ENCODE measurements at places on chromosomes 6 and 20. TPM values are rescaled to one million over a fixed set of nuclear protein-coding genes. Genes with fewer than 3 reads are reported as not detected.

ZBTB9 gene
- 4.1 TPM for total RNA-seq

SRSF12 gene
- total RNA-seq, result 0.75 TPM

ENPP5 gene
- total RNA-seq, result 17.7 TPM

BANF2 gene
- not detected for total RNA-seq

MEI4 gene
- total RNA-seq, result 0.51 TPM

THBS2 gene
- 16.2 TPM for total RNA-seq

OR2J3 gene
- not detected for total RNA-seq

LRRC73 gene
- 0.90 TPM for total RNA-seq

SEC63 gene
- total RNA-seq, result 18.9 TPM

CRISP3 gene
- not detected for total RNA-seq

GRCh38 chr6:39309942-39310531, 4.2 kb downstream of the KCNK17 start:
- peak; percentile 76 for DNase-seq

GRCh38 chr6:113488061-113488460, 369.1 kb upstream of the MARCKS start:
- DNase-seq, result no peak

- no peak for DNase-seq
These were observed 20.8 kb downstream of the ULBP3 start for GRCh38 chr6:150048099-150048498.

- DNase-seq, result no peak
These were observed 229.1 kb downstream of the PLCB1 start for GRCh38 chr20:8361006-8361652.

GRCh38 chr6:40806256-40806864, 219.2 kb upstream of the LRFN2 start:
- DNase-seq, result no peak

- DNase-seq, result no peak
These were observed 261.2 kb downstream of the ADGB start for GRCh38 chr6:146859795-146860495.

DNA sequence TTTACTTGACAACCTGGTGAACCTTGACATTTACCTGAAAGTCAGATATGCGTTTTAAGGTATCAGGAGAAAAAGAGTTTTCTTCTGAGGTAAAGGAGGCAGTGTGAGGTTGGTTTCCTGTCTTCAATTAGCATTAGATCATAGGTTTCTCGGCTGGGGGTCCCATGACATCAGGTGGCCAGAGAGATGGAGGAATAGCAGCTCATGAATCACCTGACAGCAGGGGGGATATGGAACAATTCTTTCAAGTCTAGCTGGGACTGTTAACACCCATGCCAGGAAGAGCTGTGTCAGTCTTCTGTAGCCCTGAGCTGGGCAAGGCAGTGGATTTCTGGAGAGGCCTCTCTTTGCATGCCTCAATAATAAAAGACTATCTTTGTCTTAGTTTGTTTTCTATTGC, 108.0 kb upstream of the TMEM170B start:
- DNase-seq, result no peak

GRCh38 chr6:6820641-6821238, 232.2 kb downstream of the LY86 start:
- no peak for DNase-seq

- no peak for DNase-seq
These were observed 581.5 kb downstream of the MMUT start for GRCh38 chr6:48881551-48881950.

DNA sequence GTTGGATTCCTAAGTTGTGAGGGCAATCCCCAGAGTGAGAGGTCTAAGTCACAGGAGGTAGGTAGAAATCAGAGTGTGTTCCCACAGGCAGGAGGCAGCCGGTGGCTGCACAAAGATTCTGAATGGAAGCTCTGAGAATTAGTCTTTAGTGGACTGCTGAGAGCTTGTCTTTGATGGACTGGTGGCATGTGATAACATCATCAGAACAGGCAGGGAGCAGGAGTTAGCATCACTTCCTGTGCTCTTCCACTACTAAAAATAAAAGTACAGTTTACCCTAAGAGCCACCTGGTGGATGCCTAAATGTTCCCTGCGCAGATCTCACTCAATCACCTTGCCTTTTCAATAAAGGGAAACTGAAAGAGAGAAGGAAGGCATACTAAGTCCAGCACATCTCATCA, 294.6 kb upstream of the POU3F2 start:
- no peak for DNase-seq

DNA sequence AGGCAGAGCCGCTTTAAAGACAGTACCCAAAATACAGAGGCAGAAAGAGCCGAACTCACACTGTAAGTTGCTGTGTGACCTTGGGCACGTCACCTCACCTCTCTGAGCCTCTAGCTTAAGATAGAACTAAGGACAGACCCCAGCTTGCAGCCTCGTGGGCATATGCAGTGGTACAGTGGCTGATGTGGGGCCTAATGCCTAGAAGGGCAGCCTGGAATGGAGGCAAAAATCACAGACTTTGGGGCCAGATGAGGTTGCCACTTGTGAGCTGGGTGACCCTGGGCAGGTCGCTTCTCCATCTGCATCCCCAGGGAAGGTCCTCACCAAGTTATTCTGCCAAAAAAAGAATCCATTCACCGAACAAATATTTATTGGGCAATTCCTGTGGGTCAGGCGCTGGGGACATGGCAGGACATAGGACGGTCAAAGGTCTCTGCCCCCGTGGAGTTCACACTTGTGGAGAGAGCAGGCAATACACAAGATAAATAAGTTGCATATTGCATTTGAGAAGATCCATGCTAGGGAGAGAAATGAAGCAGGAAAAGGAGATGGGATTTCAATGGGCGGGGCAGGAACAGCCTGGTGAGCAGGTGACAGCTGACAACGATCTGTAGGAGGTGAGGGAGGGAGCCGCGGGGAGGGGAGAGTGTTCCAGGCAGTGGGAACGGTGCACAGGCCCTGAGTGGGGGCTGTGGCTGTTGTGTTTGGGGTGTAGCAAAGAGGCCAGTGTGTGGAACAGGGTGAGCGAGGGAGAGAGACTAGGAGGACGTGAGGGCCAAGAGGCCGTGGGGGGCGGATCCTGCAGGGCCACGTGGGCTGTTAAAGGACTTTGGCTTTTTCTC, 115.2 kb downstream of the CEBPB start:
- no peak for DNase-seq

DNA sequence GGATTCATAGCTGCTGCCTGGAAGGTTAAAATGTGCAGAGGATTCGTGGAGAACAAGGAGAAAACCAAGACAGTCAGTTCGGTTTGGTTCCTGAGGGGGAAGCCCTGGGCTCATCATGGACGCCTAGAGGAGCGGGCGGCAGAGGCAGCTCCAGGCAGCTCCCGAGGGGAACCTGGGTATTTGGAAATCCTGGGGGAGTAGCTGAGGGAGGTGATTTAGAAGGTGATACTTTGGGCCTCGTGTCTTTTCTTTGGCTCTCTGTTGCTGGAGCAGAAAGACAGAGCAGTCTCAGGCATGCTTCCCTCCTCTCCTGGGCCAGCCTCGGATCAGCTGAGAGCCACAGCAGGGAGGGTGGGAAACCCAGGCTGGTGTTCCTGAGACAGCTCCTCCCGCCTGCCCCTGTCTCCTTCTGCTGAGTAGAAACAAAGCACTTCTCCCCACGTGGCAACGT, 139.5 kb downstream of the DLL1 start:
- no peak for DNase-seq

DNA sequence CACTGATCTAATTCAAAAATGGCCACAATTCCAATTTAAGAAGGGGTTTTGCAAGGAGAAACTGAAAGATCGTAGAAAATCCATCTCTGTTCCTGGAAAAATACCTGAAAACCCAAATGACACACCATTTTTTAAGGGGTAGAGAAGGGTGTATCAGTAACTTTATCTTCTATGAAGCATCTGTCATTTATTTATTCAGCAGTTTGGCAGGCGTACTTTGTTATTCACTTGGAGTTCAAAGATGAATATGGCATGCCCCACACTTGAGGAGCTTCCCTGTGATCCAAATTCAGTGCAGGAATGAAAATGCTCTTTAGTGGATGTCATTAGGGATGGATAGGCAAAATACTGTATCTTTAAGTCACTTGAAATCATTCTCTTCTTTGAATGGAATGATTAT, 7.2 kb downstream of the HINT3 start:
- no peak for DNase-seq

GRCh38 chr6:31575335-31575901, at the start of gene TNF:
Gene TNF (plus strand): TSS chr6:31575565. CDS start chr6:31575742, 177 bp downstream.
- DNase-seq, result peak; percentile 69

DNA sequence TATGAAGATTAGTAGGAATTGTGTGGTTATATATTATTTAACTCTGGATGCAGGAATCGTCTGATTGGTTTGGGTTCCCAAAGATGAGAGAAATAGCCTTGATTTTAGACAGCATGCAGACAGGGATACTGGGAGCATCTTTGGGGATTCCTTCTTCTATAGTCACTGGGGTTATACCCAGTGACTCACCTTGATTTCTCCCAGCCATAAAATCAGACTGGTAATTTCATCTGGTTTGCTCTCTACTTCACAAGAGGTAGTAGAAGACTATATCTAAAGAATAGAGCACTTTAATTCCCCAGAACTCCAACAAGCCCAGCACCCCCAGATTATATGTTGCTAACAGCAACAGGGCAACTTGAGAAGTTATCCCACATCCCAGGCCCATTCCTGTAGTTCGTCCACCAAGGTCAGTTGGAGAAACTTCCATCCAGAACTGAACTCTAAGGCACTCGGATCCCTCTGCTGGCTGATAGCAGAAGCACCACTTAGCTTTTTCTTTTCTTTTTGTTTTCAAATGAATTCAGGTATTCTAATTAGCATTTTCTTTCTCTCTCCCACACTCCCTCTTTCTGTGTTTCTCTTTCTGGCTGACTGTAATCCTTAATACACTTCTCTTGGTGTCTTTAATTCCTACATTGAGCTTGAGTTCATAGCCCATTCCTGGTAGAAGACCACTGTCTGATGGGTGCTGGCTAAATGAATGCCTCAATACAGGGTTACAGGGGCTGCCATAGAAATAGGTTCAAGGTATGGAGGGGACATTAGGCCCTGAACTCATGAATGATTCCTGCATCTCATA, 20.4 kb upstream of the EFHC1 start:
- no peak for DNase-seq

DNA sequence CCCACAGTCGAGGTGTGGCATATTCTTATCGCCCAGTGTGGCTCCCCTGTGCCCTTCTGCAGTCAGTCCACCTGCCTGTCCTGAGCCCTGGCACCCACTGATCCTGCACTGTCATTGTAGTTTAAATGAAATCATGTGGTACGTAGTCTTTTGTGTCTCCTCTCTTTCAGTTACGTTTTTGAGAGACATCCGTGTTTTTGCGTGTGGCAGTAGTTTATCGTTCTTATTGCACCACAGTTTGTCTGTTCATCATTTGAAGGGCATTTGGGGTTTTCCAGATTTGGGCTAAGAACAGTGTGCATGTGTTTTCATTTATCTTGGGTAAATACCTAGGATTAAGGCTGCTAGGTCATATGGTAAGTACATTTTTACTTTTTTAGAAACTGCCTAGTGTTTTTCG, 49.3 kb downstream of the SPATA2 start:
- no peak for DNase-seq

DNA sequence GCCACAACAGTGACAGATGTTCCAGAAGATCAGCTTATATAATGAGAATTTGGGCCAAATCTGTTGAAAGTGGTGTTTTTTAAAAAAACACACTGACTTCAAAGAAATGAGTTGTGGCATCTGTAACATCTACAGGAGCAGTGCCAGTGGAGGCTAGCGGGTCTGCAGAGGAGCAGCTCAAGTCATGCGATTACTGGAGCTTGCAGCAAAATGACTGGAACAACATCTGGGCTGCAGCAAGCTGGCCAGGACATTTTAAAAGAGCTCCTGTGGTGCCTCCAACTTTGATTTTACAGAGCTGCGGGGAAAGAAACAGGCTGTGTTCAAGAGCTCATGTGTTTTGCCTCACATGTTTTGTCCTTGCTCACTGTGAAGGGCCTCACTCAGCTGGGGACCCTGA, 57.2 kb downstream of the TBX18 start:
- DNase-seq, result no peak

- DNase-seq, result no peak
These were observed 38.8 kb downstream of the CPNE5 start for GRCh38 chr6:36800223-36801076.

DNA sequence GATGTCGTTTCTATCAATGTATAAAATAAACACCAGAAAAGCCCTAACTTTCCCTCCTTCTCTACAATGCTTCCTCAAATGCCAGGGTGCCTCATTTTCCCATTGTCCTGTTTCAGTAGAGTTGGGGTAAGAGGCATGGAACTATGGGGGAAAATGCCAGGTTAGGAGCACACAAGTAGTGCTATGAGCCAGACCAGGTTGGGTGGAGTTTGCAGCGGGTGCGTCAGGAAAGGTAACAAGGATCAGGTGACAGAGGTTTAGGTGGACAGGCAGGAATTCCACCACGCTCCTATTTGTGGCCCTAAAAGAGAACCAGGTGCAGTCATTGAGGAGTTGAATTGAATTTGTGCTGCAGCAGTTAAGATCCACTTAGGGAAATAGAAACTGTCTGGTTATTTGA, 36.5 kb downstream of the SYTL3 start:
- no peak for DNase-seq

- no peak for DNase-seq
These were observed 49.4 kb downstream of the CTCFL start for GRCh38 chr20:57475388-57476083.

DNA sequence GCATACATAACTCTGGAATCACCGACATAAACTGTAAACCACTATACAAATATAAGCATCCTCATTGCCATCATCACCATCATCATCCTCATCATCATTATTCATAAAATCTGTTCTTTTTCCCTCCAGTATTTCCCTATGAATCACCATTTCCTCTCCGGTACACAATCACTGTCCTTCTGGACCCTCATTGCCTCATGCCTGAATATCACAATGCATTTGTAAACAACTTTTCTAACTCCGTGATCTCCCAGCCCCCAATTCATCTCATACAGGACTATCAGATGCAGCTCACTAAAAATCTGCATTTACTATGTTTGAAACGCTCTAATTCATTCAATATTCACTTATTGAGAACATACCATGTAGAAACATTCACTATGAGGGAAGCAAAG, 339.7 kb downstream of the TBC1D32 start:
- no peak for DNase-seq

- peak; percentile 44 for DNase-seq
These were observed 157.9 kb downstream of the MRPL14 start for GRCh38 chr6:43969158-43969981.

DNA sequence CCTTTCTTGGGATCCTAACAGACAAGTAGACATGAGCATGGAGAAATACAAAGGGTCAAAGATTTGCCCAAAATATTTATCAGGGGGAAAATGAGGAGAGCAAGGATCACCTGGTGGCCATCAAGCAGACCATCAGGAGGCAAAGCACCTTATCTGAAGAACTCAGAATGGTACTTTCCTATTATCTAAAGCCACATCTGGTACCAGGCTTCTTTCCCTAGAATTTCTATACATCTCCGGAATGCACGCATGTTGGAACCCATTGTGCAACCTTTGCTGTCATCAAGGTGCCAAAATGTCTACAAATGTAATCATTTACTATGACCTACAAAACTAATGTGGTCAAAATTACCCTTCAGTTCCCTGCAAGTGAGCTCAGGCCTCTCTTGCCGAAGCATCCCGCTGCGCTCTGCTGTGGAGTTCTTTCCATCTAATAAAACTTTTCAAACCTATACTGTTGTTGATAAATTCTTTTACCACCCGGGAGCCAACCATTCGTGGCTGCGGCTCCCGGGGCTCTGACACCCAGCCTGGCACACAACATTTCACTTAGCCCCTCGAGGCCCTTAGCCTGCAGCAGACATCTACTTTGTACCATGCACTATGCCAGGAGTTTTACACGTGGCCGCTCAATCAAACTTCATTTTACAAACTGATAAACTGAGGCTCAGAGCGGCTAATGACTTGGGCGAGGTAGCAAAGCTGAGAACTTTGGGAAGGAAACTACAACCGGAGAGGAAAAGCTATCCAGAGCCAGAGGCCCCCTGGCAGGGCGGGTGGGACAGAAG, 3.8 kb upstream of the CPXM1 start:
- DNase-seq, result no peak

GRCh38 chr20:50993876-50994275, 29.0 kb downstream of the KCNG1 start:
- no peak for DNase-seq

All from right atrium auricular region (tissue), 2 donors.